ENCODE measurements at places on chromosomes 5 and 9. TPM values are rescaled to one million over a fixed set of nuclear protein-coding genes. Genes with fewer than 3 reads are reported as not detected.

- DNase-seq, result no peak
- no peaks in the 10 kb centered on the region for H3K4me1 ChIP-seq
- no peak overlapping the region for H3K4me3 ChIP-seq
- H3K27me3 ChIP-seq, result no peaks in the 10 kb centered on the region
- no peak overlapping the region for H3K27ac ChIP-seq
Measured at GRCh38 chr9:113919382-113919781, 43.3 kb downstream of the ZNF618 start.

GRCh38 chr9:114035845-114036801 is 42.0 kb downstream of the AMBP start:
- H3K4me1 ChIP-seq, result no peaks in the 10 kb centered on the region
- H3K27ac ChIP-seq, result no peak overlapping the region
- H3K27me3 ChIP-seq, result no peaks in the 10 kb centered on the region
- H3K36me3 ChIP-seq, result no peaks in the 10 kb centered on the region
- no peak for DNase-seq

Gene RPL37
- 173 TPM for polyA plus RNA-seq

GRCh38 chr5:41122459-41122858 is 51.3 kb upstream of the MROH2B start:
- H3K36me3 ChIP-seq, result no peaks in the 10 kb centered on the region
- H3K27me3 ChIP-seq, result no peaks in the 10 kb centered on the region
- H3K27ac ChIP-seq, result no peak overlapping the region
- no peaks in the 10 kb centered on the region for H3K4me1 ChIP-seq
- DNase-seq, result no peak

DNA sequence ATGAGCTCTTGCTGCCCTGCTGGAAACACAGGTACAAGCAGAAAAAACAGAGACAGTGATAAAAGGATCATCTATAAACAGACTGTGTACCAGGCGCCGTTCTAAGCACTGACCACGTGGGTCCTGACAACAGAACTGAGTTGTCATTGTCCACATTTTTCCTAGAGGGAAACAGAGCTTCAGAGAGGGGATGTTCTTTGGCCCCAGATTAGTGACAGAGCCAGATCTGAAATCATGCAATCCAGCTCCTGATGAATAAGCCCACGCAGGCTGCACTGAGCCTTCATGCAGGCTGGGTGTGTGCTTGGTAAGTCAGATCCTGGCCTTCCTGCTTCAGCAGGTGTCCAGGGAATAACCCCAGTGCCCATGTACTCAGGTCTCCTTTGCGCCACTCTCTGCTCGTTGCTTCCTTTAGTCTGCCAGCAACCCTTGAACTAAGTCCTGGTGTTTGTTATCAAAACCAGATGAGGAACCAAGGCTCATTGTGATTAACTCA is 22.8 kb upstream of the TCF7 start:
- no peak for DNase-seq
- no peak overlapping the region for H3K4me3 ChIP-seq
- no peaks in the 10 kb centered on the region for H3K27me3 ChIP-seq
- H3K36me3 ChIP-seq, result no peaks in the 10 kb centered on the region

- peaks cover 16% of the 10 kb centered on the region for H3K36me3 ChIP-seq
- H3K4me3 ChIP-seq, result no peak overlapping the region
- peaks cover 36% of the 10 kb centered on the region for H3K4me1 ChIP-seq
- H3K27me3 ChIP-seq, result no peaks in the 10 kb centered on the region
- peak overlapping the region; percentile 68 for H3K27ac ChIP-seq
- no peak for DNase-seq
Measured at GRCh38 chr5:171913987-171914273, 92.5 kb downstream of the FBXW11 start.

GRCh38 chr5:155727512-155728145 is 599.3 kb upstream of the SGCD start:
- H3K4me3 ChIP-seq, result no peak overlapping the region
- no peak overlapping the region for H3K27ac ChIP-seq
- DNase-seq, result no peak
- H3K27me3 ChIP-seq, result peaks cover 24% of the 10 kb centered on the region
- no peaks in the 10 kb centered on the region for H3K36me3 ChIP-seq
- no peaks in the 10 kb centered on the region for H3K4me1 ChIP-seq

DNA sequence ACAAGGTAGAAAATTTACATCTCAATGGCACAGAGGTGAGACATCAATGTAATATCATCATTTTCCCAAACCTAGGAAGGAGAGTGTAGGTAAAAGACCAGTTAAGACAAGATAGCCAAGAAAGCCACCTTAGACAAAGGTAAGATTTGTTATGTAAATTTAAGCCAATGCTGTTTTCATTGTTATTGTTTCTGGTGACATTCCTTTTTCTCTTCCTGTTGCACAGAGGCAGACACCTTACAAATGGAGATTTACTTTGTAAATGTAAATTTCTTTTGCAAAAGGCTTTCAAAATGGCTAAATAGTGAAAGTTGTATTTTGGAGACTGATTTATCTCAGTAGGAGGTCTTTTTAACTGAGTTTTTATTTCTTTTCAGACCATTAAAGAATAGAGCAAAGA is 159.1 kb downstream of the YIPF5 start:
- DNase-seq, result no peak
- H3K27ac ChIP-seq, result no peak overlapping the region
- no peak overlapping the region for H3K4me3 ChIP-seq
- H3K36me3 ChIP-seq, result no peaks in the 10 kb centered on the region
- H3K27me3 ChIP-seq, result no peaks in the 10 kb centered on the region

DNA sequence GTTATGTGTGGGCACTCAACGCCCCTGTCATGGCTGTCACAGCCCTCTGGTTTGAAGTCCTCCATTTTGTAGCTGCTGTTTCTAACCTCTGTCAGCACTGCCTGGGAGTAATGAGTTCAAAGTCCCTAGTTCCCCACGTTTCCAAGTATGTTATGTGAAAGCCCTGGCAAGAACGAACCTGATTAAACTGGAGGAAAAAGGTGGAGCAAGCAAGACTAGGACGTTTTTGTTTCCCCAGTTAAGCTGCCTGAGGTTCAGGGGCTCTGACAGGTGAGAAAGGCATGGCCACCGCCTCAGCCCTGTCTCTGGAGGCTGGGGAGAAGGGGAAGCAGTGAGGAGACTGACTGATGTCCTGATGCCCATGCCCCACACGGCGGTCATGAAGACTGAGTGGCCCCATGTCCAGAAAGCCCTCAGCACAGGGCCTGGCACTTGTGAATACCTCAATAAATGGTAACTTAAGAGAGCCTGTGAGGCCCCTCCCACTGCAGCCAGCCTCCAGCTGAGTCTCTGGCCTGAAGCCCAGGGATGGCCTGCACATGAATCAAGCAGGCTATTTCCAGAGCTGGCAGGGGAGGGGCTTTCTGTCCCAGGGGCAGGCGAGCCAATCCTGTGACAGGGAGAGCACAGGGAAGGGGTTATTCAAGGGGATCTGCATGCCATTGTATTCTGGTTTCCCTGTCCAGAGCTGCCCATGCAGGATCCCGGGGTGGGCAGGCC is 61.8 kb downstream of the PFDN1 start:
- H3K36me3 ChIP-seq, result no peaks in the 10 kb centered on the region
- DNase-seq, result no peak
- no peak overlapping the region for H3K4me3 ChIP-seq
- peaks cover 15% of the 10 kb centered on the region for H3K4me1 ChIP-seq

DNA sequence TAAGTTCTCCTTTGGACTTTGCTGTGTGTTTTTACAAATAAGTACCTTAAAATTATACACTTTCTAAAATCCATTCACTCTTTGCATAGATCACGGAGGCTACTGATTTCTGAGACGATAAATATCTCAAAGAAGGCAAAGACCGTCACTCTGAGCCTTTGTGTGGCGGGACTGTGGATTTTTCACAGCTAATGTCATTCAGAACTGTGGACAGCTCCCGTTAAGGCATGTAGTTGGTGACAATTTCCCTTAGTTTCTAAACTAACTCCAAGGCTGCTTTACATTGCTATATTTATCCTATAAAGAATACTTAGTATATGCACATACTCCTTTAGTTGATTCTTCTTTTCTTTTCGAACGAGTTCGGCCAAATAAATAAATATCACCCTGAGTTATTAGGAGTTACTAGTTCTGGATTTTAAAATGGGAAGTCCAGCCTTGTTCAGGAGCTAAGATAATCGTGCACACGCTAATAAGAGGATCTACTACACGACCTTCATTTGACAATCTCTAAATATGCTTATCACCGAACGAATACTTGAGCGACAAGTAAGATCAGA is 1.8 kb downstream of the HCN1 start:
- H3K27ac ChIP-seq, result no peak overlapping the region
- peaks cover 12% of the 10 kb centered on the region for H3K27me3 ChIP-seq
- H3K4me3 ChIP-seq, result no peak overlapping the region
- no peaks in the 10 kb centered on the region for H3K4me1 ChIP-seq
- H3K36me3 ChIP-seq, result no peaks in the 10 kb centered on the region

DNA sequence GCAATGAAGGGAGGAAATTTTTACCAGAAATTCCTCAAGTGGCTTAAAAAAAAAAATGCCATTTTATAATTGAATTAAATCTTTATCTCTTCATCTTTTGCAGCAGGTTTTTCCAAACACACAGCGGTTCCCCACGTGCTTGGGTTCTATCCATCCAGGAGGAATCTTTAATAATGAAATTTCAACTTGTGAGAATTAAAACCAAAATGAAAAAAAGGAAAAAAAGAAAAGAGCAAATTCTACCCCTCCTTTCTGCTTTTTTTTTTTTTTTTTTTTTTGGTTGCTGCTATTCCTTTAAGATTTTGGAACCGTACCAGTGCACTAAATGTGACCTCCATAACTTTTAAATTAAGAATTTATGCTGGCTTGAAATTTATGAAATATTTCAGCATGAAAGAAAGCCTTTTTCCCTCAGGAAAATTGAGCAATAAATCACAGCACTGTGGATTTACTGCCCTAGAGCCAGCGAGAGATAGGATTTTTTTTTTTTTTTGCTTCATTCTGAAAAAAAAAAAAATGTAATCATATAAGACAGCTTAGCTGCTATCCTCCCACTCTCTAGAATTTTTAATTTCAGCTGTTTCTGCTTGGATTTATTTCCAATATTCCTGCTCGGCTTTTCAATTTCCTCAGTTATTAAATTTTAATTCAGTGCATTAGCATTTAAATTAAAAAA is 88.5 kb downstream of the ZNF618 start:
- H3K27me3 ChIP-seq, result no peaks in the 10 kb centered on the region
- no peak overlapping the region for H3K4me3 ChIP-seq
- DNase-seq, result no peak
- no peak overlapping the region for H3K27ac ChIP-seq

DNA sequence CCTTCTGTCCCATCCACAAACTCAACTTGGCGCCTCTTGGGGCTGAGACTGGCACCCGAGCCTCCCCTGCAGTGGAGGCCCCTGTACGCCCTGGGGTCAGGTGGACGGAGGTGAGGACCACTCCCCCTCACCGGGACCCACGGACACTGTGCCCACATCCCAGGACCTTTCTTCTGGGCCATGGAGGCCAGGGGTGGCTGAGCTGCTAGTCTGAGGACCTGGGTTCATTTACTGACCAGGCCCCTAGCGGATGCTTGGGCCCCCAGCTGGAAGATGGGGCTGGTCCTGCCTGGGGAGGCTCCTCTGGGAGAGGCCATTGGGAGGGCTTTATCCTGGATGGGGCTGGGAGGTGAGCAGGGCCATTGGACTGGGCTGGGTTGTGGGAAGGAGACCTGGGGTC is 16.9 kb upstream of the SLC6A19 start:
- H3K27ac ChIP-seq, result no peak overlapping the region
- DNase-seq, result no peak
- H3K4me3 ChIP-seq, result no peak overlapping the region
- H3K4me1 ChIP-seq, result no peaks in the 10 kb centered on the region
- H3K36me3 ChIP-seq, result no peaks in the 10 kb centered on the region
- H3K27me3 ChIP-seq, result no peaks in the 10 kb centered on the region

Gene LECT2
- not detected for polyA plus RNA-seq

Gene CTSV
- polyA plus RNA-seq, result not detected

DNA sequence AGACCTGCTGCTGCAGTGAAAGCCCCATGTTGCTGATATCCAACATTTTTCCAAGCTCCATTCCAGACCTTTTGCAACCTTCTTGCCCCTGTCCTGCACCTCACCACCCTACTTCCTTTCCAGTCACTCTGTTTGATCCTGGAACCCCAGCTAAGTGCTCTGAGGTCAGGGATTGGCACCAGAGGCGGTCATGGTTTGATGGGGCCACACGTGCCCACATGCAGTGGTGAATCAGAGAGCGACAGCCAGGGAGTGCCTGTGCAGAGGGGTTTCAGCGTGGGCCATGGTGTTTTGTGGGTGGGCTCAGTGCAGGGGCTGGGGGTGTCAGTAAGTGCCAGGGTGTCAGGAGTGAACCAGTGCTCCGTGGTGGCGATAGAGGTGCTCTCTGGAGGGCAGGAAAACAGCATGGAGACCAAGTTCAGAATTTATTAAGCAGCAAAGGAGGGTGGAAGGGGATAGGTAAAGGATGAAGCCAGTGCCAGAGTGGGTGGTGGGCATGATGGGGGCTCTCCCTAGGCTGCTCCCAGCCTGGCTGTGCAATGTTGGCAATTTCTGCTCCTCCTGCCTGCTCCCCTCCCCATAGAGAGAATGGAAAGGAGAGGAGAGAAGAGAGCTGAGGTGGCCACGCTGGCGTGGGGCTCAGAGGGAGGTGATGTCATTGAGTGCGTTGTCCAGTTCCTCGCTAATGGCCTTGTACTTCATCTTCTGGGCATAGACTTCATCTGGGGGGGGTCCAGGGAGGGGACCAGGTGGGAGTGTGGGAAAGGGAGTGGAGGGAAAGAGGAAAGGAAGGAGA is 7.0 kb downstream of the TPM2 start:
- H3K27ac ChIP-seq, result no peak overlapping the region
- H3K27me3 ChIP-seq, result no peaks in the 10 kb centered on the region
- DNase-seq, result no peak
- H3K4me1 ChIP-seq, result peaks cover 14% of the 10 kb centered on the region

Gene ZNG1C
- polyA plus RNA-seq, result 48.9 TPM

Gene UBTD2
- polyA plus RNA-seq, result 1.4 TPM

Gene PNPLA7
- polyA plus RNA-seq, result 30.8 TPM

Gene LCNL1
- polyA plus RNA-seq, result not detected

DNA sequence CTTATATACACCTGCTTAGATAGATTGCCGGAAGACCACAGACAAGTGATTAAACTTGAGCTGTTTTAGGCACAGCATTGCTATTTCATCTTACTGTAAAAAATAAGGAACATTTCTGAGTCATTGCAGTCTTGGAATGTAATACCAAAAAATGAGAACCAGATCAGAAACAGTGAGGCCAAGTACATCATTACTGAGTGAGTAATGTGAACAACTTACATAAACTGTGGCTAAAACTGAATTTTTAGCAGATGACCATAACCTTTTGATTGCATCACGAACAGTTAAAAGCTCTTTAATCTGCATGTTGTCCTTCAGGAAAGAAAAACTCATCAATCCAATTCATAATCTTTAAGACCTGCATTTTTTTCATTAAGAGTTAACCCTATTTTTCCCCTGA is 157.1 kb upstream of the FGF10 start:
- H3K36me3 ChIP-seq, result no peaks in the 10 kb centered on the region
- H3K27ac ChIP-seq, result no peak overlapping the region
- H3K27me3 ChIP-seq, result no peaks in the 10 kb centered on the region
- DNase-seq, result no peak
- no peak overlapping the region for H3K4me3 ChIP-seq
